Ovary (tissue), 10 donors: ENCODE measurements at places on chromosomes 6 and 20.

DNA sequence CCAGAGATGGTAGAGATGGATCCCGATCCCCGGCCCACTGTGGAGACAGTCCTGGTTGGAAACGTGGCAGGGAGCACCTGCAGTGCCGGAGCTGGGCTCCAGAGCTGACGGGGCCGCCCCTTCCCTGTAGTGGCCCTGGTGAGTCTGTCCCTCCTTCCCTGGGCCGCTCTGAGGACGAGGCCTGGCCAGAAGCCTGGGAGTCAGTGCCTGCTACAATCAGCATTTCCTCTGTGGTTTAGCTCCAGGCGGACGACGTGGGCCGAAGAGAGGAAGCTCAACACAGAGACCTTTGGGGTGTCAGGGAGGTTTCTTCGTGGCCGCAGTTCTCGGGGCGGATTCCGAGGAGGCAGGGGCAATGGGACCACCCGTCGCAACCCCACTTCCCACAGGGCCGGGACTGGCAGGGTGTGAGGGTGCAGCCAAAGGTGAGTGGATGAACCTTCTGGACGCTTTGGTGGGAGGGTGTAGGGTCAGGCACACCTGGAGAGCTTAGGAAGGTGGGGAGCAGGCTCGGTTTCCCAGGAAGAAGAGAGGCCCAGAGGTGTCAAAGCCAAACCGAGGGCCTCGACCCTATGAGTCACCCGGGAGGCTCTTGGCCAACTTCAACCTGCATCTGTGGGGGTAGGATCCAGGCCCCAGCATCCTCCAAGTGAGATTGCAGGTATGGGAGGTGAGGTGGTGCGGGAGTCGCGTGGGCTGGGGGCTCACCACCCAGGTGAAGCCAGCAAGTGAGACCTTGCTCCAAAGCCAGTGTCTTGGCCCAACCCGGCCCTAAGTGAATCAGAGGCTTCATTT lies 9.9 kb downstream of the PSMA7 start:
- DNase-seq = no peak

GRCh38 chr6:131645846-131646245 lies 8.7 kb downstream of the ENPP3 start:
- no peak for DNase-seq

DNA sequence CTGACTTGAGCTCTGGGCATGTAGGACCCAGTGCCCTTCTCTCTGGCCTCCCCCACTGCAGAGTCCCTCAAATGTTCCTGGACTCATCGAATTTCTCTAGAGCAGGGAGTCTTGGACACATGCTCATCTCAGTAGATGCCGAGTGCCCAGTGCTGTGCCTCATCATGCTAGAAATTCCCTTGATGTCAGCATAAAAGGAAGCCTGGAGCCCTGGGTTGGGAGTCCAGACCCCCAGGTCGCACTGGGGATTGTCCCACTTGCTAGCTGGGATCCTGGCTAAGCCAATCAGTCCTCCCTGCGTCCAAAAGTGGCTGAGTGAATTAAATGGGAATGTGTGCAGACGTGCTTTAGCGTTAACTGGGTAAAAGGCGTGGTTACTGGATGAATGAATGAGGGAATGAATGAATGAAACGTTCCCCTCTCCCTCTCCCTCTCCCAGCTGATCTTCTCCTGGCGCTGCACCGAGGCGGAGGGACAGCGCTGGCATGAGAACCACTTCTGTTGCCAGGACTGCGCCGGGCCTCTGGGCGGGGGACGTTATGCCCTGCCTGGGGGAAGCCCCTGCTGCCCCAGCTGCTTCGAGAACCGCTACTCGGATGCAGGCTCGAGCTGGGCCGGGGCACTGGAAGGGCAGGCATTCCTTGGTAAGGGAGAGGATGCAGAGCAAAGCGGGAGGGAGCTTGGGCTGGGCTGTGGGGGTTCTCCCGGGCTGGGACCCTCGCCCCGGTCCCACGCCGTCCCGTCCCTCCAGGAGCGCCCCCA lies 1.6 kb upstream of the TOMM6 start:
- DNase-seq = no peak

DNA sequence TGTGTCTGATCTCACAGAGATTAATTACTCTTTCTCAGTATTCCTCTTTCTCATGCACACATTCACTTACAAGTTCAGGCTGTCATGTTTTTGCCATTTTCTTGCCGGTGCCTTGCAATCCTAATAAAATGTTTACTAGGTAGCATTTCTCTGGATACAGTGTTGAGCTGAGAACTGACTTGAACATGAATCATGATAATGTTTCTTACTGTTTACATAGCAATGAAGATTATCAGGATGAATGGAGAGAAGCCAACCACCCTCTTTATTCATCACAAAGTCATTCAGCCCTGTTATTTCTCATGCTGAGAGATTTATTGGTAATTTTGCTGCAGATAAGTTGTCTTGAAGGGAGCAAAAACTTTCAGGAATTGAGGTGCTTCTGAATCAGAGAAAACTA lies 185.5 kb upstream of the ECI2 start:
- DNase-seq = no peak

DNA sequence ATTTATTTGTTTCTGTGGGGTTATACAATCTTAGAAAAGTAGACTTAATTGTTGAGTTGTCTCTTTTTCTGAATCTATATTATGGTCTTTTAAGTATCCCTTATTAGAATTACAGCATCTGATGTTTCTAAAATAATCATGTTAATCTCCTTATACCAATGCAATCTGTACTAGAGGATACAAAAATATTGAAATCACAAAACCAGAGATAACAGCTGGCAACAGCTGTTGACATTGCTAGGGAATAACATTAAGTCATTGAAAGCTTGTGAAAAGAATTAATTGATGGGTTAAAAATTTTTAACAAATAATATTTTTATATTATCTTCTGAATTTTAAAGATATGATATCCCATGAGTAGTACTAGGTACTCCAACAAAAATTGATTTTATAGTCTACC lies 162.6 kb downstream of the COL19A1 start:
- DNase-seq = no peak

DNA sequence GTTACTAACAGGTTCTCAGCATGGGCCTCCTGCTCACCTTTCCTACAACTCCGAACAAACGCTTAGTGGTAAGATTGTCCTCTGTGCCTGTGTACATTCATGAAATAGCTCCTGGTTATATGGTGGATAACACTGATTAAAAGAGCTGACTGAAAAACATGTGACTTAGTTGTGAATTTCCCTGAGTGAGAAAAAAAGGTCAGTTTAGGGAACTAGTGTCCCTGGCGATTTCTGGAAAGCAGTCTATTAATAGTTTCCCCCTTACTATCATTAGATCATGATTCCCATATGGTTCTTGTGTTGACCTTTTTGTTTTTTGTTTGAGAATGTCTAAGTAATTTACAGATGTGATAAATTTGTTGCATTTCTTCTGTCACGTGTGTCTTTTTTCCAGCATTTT lies 15.6 kb downstream of the SNRPC start:
- DNase-seq = no peak

- no peak for DNase-seq
Measured at GRCh38 chr20:24304291-24304690, 165.1 kb upstream of the SYNDIG1 start.

- DNase-seq = no peak
Measured at GRCh38 chr20:23130622-23131140, 44.6 kb upstream of the CD93 start.

- no peak for DNase-seq
Measured at GRCh38 chr20:47971058-47971791, 185.9 kb upstream of the SULF2 start.

DNA sequence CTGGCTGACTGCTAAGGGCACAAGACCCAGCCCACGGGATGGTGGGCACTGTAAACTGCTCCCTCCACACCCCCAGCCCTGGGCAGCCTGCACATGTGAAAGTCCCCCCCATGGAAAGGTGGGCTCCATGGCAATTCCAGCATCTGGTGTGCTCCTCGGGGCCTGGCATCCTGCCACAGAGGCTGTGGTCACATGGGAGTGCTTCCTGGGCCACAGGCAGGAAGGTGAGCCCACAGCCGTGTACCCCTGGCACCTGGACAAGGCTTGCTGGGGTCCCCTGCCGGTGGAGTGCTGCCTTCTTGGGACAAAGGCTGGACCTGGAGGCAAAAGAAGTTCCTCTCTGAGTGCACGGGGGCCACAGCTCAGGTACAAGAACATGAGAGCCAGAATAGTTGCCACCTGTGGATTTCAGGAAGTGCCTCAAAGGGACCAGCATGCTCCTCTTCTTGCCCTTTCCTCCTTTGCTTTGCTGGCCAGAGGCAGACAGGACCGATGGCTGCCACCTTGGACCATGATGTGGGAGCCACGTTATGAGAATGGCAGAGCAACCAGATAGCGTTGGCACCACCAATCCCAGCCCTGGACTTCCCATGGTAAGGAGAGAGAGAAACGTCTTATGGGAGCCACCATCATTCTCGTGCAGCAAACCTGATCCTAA lies 120.2 kb upstream of the MLN start:
- DNase-seq = peak; percentile 41

- no peak for DNase-seq
Measured at GRCh38 chr6:71656121-71656520, 230.2 kb upstream of the RIMS1 start.

- peak; percentile 54 for DNase-seq
Measured at GRCh38 chr6:40308533-40309306, 278.4 kb downstream of the LRFN2 start.

DNA sequence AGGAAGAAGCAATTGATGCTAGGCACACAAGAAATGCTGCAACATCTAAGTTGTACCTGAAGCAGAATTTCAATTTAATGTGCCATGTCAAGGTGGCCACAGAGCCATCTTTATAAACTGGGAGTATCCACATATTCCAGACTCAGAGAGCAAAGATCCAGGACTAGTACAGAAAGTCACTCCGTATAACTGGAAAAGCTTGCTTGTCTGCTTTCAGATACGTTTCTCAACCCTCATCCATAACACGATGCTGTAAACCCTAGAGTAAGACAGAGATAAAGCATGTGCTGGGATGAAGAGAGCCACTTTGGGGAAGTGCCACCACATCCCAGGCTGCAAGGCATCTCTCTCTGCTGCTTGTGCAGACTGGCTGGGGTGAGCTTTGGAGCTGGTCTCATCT lies 134.7 kb downstream of the PACRG start:
- no peak for DNase-seq

GRCh38 chr6:27863962-27864905 lies 48.0 kb downstream of the OR2B2 start:
- DNase-seq = peak; percentile 50

DNA sequence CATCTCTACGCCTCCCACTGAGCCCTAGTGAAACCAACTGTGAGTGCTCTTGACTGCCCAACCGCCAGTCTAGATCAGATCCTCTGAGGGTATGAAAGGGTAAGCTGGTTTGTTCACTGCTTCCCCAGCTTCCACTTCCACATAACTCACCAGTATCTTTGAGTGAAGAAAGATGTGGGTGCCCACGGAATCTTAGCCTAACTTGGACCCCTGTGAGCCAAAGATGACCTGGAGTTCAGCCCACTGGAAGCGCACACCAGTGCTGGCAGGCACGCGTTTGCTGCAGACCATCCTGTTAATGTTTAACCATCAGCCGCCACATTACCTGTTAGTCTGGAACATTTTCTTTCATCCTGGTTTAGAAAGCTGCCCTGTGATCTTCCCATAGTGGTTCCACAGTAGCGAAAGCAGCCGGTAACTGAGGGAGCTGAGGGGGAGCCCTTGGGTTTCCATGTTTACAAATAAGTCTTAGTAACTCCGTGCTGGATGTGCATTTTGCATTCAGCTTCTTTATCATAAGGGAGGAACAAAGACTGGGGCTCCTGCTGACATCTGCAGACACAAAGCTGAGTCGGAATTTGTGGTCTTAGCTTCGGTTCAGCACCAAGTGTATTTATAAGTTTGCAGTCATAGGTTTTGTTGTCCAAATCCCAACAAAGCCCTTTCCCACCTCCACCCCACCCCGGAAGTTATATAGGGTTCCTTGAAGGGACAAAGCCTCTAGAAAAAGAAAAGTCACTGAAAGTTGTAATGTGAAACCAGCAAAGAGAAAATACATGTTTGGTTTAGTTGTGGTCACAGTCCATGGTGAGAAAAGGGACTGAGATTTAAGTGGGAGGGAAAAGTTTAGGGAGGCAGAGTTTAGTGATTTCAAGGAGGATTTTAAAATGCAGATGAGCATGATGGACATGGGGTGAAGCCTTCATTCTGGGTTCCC lies 71.0 kb downstream of the SSR1 start:
- no peak for DNase-seq

- DNase-seq = no peak
Measured at GRCh38 chr6:38305995-38306681, 333.6 kb downstream of the BTBD9 start.

DNA sequence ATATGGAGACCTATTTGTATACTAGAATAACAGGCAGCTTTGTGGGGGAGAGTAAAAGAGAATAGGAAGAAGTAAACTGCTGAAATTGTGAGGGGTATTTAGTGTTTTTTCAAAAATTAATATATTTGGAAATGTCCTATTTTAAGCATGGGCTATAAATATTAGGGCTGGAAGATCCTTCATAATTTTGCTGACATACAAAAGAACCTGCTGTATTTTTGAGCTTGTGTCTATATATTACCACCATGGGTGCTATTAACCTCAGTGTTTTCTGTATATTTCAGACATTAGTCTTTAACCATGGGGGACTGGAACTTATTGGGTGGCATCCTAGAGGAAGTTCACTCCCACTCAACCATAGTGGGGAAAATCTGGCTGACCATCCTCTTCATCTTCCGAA lies at the start of gene GJA10:
TSS of gene GJA10 (plus strand) at position 301 of the 400 bp plus-strand sequence. CDS start at position 301, 0 bp downstream.
- no peak for DNase-seq

GRCh38 chr6:113909224-113909856 lies 52.2 kb downstream of the MARCKS start:
- no peak for DNase-seq

DNA sequence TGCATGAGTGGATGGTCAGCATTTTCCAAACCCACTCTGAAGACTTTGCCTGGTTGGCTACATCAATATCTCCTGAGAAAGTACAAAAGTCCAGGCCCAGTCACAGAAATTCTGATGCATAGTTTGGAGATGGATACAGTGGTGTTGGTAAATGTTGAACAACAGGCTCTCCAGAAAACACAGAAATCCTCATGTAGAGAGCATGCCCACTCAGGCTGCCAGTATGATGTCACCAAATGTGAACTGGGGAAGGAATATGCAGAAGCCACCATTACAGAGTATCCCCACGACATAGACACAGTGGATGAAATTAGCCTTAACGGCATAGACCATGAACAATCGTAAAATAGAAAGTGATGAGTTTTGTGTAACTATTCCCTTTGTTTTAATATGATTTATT lies 97.1 kb upstream of the NXT1 start:
- DNase-seq = no peak

DNA sequence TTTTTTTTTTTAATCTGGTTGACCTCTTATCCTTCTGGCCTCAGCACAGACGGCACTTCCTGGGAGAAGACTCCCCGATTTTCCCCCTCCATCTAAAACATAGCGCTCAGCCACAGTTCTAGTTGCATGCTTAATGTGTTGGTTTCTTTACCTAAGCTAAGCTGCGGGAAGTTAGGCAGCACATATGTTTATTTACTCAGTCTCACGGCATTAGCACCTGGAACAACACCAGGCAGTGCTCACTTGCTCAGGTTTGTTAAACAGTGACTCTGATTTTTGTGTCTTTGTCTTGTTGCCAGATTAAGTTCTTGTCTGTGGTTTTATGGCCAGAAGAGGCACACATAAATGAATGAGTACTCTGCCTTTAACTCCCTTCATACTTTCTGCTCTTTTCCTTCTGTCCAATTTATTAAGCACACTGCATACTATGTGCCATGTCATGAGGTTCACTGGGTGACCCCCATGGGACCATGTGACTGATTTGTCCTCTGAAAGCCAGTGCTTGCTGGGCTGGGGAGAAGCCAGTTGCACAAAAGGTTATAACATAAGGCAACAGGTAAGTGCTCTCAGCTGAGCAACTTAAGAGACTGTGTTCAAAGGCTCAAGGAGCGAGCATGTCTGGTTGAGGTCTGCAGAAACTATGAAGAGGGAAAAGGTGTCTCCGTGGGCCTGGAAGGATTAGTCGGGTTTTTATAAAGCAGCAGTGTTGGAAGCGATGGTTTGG lies 93.6 kb downstream of the RPP40 start:
- DNase-seq = no peak
